ENCODE measurements at places on chromosomes 16 and 17.
A peak's percentile ranks its signal among the peaks of the same experiment; 100 is the strongest.

DNA sequence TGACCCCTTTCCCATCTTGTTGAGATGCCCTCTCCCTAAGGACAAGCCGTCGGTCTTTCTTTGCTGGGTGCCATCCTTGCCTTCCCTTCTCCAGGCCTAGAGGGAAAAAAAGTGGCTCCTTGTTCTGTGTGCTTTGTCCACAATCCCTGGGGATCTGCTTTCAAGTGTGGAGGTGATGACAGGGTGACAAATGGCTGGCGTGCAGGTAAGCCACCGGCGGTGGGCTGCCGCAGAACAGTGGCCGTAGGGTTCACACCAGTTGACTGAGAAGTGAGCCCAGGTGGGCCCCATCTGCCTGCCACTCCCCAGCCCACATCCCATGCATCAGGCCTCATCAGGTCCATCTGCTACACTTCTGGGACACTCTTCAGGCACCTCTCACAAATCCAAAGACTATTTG is 11.4 kb upstream of the CALB2 start:
- DNase-seq = no peak

DNA sequence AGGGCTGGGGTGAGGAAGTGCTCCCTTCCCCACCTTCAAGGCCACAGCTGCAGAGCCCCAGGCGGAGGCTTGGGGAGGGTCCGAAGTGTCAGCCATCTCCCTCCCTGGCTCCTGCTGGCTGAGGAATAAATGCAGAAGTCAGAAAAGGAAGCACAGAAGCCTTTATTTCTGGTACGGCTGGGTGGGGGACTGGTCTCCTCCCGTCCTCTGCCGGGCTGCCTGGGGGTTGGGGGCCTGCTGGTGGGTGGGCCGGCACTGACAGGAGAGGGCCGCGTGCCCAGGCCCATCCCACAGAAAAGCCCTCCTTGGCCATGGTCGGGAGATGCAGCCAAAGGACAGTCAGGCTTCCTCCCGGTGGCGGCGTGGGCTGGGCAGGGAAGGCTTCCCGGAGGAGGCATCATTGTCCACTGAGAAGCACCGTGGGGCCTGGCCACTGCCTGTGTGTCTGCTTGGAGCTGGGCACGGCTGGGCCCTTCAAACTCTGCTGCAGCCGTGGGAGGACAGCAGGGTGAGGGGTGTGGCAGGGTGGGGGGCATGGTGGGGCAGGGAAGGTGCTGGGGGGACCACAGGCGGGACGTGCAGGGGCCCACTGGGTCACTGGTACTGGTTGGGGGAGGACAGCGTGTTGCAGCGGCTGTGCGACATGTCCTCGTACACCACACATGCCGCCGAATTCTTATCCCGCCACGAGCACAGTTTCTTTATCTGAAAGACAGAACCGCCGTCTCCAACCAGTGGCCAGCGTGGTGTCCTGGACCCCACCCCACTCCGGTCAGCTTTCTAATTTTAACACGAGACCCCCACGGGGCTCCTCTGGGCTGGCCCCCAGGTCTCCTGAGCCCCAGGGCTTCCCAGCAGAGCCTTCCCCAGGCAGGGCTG is 2.4 kb downstream of the CD7 start:
- no peak for DNase-seq

DNA sequence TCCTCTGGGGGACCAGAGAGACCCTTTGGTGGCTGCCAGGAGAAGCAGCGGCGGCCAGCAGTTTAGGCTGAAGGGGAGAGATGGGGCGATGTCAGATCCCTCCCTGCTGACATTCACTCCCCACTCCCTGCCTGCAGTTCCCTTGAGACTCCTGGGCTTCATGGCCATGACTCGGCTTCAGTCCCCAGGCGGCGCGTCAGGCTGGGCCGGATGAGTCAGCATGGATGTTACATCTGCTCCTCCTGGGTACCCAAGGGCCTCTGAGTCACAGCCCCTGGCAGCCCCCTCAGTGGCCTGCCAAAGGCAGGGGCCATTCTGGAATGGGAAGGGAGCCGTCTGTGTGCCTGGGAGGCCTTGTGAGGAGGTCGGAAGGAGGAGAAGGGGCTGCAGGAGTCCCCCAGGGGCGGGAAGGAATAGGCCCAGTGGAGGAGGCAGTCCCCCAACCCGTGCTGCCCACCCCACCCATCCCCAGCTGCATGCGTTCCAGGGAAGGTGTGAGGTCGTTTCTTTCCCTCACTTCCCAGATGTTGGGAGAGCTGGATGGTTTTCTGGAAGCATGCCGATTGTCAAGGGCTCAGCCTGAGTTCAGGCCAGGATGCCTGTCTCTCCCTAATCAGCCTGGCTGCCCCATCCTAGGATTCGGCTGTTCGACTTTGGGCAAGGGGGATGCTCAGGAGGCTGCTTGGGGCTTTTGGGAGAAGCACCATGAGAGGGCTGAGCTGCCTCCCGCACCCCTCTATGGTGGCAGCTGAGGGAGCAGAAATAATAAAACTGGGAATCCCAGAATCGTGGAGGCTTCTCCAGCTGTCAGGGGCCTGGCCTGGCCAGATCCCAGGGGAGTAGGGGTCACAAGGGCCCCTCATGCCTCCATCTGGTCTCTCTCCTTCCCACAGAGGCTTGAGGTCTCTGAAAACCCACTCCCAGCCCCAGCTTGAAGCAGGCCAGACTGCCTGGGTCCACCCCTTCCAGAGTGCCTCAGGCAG is 9.7 kb downstream of the RHBDL3 start:
- DNase-seq = no peak

- peak; percentile 63 for DNase-seq
These were observed 127.5 kb downstream of the SOCS1 start for GRCh38 chr16:11128211-11129141.

DNA sequence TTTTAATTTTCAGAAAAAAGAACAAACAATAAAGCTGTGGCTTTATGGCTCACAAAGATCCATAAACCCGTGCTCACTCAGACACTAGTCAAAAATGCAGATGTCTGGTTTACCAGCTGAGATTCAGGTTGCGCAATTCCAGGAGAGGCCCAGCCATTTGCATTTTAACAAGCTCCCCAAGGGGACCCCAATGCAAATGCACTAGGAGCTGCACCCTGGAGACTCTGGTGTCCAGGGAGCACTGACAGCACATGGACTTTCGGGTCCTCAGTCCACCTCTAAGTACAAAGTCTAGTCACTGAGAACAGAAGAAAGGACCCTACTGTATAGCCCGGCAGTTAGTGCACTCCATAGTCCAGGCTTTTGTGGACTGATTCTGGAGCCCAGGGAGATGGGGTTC is 326.3 kb downstream of the MAF start:
- no peak for DNase-seq

DNA sequence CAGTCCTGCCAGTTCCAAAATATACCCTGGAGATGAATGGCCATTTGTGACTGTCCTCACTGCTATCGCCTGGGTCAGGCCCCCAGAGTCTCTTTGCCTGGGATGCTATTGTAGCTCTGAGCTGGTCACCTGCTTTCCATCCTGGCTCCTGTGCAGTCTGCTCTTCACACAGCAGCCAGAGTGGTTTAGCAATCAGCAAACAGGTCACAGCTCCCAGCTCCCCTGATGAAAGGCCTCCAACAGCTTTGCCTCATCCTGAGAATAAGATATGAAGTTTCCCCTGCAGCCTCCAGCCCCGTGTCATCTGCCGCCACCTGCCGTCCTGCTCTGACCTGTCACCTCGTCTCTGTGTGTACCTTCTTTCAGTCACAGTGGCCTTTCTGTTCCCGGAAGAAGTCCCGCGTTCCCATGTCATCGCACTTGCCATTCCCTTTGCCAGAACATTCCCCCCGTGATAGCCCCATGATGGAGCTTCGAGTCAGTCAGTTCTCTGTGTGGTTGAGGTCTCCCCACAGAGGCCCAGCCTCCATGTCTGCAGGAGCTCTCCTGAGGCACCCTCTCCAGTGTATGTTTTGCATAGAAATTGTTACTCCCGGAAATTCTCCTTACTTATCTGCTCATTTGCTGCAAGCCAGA is 281.5 kb downstream of the SNX29 start:
- no peak for DNase-seq

GRCh38 chr17:2372180-2372579 is 28.7 kb downstream of the MNT start:
- no peak for DNase-seq

DNA sequence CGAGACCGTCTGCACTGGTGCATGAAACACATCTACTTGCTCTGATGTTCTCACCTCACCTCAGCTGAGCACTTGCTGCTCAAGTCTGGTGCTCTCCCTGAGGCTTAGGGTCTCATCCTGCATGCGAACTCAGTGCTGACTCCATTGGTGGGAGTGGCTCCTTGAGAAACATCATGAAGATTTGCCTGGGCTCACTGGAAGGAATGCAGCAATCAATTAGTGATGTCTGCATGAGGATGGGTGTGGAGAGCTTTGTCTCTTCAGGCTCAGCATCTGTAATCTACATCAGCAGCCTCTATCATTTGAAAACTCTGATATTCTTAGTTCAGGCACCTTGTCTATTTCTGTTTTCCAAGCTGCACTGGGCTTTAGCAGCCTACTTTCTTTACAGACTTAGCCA is 204.4 kb downstream of the IRF8 start:
- DNase-seq = no peak

GRCh38 chr16:9286930-9287329 is 195.5 kb downstream of the HAPSTR1 start:
- DNase-seq = no peak

GRCh38 chr17:8120520-8121406 is 2.4 kb upstream of the ALOXE3 start:
- peak; percentile 83 for DNase-seq

- no peak for DNase-seq
These were observed 20.9 kb downstream of the SOCS1 start for GRCh38 chr16:11234884-11235702.

GRCh38 chr16:47026492-47026891 is 53.0 kb upstream of the DNAJA2 start:
- no peak for DNase-seq

- DNase-seq = no peak
These were observed 166.5 kb downstream of the STX8 start for GRCh38 chr17:9408868-9409829.

DNA sequence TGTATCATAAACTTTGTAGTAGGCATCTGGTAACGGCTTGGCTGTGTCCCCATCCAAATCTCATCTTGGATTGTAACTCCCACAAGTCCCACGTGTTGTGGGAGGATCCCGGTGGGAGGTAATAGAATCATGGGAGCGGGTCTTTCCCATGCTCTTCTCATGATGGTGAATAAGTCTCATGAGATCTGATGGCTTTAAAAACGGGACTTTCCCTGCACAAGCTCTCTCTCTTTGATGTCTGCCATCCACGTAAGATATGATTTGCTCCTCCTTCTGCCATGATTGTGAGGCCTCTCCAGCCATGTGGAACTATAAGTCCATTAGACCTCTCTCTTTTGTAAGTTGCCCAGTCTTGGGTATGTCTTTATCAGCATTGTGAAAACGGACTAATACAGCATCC is 248.7 kb downstream of the SNX29 start:
- DNase-seq = no peak

GRCh38 chr17:39064374-39064773 is 87.1 kb downstream of the PLXDC1 start:
- DNase-seq = no peak

DNA sequence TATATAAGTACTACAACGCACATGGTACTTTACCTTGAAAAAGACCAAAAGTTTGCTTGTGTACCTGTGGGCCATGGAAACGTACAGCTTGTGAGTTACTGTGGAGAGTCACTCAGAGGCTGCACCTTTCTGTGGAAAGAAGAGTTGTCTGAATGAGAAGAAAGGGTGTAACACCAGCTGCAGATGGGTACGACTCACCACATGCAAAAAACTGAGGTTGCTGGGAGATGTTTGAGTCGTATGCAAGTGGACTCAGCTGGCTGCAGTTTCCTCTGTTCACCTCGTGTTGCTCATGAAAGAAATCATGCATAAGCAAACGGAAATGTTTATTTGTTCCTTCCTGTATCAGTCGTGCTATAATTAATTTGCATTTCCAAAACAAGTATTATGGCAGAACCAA is 22.4 kb upstream of the DYNLRB2 start:
- peak; percentile 40 for DNase-seq

GRCh38 chr17:27088767-27089078 is 205.2 kb upstream of the WSB1 start:
- no peak for DNase-seq

DNA sequence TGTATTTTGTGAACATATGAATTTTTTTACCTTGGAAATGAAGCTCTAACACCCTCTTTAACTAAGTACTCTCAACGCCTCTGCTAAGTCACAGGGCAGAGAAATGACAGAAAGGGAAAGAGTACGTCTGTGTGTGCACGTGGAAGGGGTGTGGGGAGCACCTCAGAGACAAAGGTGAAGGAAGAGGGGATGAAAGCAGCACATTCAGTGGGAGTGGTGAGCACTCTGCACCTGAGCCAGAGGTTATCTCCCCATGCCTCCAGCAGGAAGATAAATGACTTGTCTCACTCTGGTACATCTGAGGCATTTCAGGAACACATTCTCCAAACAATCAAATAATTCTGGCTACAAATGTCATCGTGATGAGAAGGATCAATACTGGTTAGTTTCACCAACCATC is 15.0 kb downstream of the GNA13 start:
- peak; percentile 35 for DNase-seq

DNA sequence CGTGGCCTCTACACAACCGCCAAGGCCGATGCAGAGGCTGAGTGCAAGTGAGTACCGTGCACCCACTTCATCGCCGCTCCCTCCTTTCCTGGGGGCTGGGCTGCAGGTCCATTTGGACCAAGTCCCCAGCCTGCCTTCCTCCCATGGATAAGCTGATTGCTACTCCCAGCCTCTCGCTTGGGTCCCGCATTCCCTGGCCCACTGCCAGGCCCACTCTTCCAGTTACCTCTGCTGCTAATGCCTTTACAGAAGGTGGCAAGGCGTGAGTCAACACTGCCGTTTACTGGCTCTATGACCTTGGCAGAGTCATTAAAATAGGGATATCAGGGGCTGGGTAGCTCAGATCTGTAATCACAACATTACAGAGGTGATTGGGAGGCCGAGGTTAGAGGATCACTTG is 11.2 kb downstream of the SULT1A2 start:
- no peak for DNase-seq

- DNase-seq = no peak
These were observed 4.8 kb upstream of the PIRT start for GRCh38 chr17:10842658-10843057.

GRCh38 chr16:72202014-72202413 is 30.1 kb upstream of the PMFBP1 start:
- no peak for DNase-seq

- no peak for DNase-seq
These were observed 4.1 kb upstream of the SLC25A10 start for GRCh38 chr17:81707725-81708646.

DNA sequence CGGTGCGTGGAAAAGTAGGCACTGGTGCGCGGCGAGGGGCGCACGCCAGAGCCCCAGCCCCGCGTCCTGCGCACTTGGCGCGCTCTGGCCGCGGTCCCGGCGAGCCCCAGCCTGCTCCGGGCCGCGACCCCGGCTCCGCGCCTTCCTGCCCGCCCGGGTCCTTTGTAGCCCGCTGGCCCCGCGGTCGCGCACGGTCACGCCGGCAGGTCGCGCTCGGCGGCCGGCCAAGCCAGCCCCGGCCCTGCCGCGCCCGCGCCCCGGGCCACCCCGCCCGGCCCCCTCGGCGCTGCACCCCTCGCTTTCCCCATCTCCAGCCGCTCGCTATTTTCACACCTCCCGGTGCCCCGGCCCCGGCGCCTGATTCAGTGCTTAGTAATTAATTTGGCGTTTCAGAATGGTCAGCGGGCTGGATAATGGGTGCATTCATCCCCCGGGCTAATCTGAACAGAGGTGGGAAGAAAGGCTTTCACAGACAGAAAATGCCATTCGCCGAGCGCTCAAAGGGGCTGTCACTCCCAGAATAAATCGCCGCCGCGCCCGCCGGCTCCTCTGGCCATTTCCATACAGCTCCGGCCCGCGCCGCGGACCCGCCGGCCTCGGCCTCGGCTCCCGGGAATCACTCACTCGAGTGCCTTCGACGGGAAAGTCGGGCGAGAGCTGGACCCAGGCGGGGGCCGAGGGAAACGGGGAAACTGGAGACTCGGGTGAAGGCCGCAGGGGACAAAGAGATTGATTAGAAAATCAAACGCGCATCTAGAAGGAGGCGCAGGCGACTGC is 17.8 kb upstream of the NTN1 start:
- DNase-seq = no peak

All from activated CD8-positive, alpha-beta T cell treated with anti-CD3 and anti-CD28 coated beads, Interleukin-2, amount 10 ng/mL, durations not matched to agents 7 days and 5 days (primary cell).